ENCODE measurements at places on chromosomes 16 and 17. TPM values are rescaled to one million over a fixed set of nuclear protein-coding genes. Genes with fewer than 3 reads are reported as not detected.
A peak's percentile ranks its signal among the peaks of the same experiment; 100 is the strongest.

The KRTAP1-5 gene
- not detected for total RNA-seq

The USH1G gene
- not detected for total RNA-seq

The MILR1 gene
- 6.6 TPM for total RNA-seq

DNA sequence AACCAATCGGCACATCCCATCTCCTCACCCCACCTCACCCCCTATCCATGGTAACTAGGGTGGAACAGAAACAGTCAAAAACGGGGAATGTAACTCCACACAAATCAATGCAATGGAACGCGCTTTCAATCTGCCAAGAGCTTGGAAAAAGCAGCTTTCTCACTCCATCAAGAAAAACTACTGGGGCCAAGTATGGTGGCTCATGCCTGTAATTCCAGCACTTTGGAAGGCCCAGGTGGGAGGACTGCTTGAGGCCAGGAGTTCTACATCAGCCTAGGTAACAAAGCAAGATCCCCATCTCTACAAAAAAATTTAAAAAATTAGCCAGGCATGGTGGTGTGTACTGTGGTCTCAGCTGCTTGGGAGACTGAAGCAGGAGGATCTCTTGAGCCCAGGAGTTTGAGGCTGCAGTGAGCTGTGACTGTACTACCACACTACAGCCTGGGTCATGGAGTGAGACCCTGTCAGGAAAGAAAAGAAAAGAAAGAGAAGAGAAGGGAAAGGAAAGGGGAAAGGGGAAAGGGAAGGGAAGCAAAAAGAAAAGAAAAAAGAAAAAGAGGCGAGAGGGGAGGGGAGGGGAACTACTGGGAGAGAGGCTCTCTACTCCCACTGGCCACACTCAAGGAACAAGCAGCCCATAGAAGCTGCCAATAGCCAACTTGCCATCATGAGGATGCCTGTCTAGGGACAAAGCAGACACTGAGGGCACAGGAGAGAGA is 38.9 kb downstream of the ARHGAP17 start:
- no peak for DNase-seq

DNA sequence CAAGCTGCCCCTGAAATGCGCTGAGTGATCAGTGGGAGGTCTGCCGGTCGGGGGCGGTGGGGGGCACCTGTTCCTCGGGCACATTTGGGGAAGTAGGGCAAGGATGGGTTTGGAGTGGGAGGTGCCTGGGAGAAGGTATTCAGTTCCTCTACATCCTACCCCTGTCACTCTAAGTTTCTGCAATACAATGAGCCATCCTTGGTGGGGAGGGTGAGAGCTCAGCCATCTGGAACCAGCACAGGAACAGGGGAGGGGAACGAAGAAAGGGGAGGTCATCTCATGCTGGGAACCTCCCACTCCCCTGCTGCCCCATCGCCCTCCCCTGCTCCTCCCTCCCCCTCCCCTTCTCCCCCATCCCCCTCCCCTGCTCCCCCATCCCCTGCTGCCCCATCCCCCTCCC is 4.2 kb downstream of the DPH1 start:
- peak; percentile 38 for DNase-seq

DNA sequence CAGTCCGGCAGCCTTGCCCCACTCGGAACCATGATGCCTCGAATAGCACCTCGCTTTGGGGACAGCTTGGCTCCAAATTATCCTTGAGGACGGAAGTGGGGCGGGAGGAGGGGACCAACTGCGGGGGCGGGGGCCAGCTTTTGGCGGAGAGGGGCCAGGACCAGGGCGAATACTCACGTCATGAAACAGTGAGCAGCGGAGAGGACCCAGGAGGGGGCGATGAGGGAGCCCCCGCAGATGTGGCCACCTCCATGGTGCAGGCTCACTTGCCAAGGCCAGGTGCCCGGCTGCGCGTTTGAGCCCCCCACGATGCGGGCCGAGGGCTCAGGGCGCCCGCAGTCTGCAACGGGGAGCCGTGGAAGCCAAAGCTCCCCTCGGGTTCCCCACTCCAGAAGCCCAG is 970 bp downstream of the PRSS36 start:
- no peak for DNase-seq
